Suprapubic skin (tissue), 4 donors: ENCODE measurements at places on chromosomes 12 and 14.
A peak's percentile ranks its signal among the peaks of the same experiment; 100 is the strongest.

DNA sequence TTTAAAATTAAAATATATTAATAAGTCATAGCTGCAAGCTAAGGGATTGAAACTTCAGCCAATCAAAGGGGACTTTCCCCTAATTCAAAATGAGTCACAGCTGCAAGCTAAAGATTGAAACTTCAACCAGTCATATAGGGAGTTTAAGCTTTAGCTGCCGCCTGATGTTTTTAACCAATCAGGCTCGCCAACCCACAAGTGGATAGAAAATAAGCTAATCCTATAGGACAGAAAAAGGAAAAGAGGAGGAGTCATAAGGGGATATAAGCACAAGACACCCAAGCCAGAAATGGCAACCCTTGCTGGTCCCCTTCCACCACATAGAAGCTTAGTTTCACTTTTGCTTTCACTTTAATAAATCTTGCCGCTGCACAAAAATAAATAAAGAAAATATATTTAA, 1154.6 kb downstream of the GALC start:
- no peak for DNase-seq

- DNase-seq = no peak
These were observed 759.2 kb upstream of the LRFN5 start for GRCh38 chr14:40847480-40847879.

DNA sequence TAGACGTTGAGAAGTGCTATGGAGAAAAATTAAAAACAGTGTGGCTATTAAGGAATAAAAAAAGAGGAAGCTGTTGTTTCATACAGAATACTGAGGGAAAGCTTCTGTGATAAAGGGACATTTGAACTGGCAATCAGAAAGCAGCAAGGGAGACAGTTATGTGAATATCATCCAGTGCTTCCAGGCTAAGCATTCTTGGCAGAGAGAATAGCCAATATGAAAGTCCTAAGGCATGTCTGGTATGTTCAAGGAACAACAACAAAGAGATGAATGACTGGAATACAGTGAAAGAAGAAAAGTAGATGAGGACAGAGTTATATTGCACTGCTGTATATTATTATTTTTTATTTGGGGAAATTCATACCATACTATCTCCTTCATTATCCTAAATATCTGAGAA, 23.9 kb downstream of the SCAF11 start:
- no peak for DNase-seq

DNA sequence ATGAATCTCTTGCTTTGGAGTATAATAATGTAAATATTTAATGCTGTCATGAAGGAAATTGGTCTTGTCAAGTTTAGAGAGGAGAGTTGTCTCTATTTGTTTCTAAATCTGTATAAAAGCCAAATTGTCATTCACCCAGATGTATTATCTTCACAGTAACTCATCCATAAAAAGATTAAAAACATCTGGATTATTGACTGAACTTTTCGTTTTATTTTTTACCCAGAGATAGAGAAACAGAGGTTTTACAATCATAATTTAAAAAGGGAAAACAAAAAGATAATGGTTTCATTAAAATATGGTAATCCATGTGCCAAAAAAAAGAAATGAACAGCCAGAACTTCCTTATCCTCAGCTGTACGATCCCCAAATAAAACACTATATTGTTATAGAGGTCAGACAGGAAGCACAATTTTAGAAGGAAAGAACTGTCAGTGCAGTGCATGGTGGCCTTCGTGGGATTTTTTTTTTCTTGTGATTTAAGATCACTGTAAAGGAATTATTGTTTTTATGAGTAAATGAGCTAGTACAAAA, 125.9 kb downstream of the ACSS3 start:
- DNase-seq = no peak

DNA sequence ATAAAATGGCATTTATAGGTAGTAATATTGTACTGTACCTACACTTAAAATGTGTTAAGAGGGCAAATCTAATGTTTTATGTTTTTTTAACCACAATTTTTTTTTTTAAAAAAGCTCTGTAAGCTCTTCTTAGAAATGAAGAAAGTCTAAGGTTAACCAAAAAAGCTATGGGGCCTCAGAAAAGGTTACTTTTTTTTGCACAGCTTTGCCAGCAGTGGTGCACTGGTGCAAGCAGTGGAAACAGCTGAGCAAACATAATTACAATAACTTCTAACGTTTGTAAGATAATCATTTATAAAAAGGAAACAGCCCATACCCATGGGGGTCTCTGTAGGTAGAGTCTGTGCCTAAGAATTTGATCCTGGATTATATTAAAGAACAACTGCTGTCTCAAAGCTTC, 85.1 kb upstream of the NID2 start:
- no peak for DNase-seq

DNA sequence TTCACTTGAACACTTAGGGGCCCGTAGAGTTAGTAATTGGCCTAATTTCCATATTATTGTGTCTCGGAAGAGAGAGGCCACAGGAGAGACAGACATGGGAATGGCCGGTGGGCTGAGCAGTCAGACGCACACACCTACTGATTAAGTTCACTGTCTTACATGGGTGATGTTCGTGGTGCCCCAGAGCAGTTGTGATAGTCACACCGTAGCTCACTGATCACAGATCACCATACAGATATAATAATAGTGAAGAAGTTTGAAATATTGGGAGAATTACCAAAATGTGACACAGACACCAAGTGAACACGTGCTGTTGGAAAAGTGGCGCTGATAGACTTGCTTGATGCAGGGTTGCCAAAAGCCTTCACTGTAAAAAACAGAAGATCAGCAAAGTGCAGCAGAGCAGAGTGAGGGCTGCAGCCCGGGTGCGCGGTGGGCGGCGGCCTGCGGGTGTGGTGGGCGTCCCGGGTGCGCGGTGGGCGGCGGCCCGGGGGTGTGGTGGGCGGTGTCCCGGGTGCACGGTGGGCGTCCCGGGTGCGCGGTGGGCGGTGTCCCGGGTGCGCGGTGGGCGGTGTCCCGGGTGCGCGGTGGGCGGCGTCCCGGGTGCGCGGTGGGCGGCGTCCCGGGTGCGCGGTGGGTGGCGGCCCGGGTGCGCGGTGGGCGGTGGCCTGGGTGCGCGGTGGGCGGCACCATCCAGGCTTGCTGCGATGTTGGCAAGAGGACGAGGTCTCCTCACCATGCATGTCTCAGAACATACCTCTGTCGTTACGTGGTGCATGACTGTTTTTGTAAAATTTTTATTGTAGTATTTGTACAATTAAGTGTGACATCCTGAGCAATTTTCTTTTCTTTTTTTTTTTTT, 34.3 kb upstream of the TEX22 start:
- no peak for DNase-seq

GRCh38 chr14:59330455-59330854, 134.7 kb downstream of the GPR135 start:
- DNase-seq = no peak

- DNase-seq = no peak
These were observed 1.7 kb downstream of the CDCA3 start for GRCh38 chr12:6849427-6849826.

- DNase-seq = no peak
These were observed 109.3 kb downstream of the ITPR2 start for GRCh38 chr12:26723379-26724308.

DNA sequence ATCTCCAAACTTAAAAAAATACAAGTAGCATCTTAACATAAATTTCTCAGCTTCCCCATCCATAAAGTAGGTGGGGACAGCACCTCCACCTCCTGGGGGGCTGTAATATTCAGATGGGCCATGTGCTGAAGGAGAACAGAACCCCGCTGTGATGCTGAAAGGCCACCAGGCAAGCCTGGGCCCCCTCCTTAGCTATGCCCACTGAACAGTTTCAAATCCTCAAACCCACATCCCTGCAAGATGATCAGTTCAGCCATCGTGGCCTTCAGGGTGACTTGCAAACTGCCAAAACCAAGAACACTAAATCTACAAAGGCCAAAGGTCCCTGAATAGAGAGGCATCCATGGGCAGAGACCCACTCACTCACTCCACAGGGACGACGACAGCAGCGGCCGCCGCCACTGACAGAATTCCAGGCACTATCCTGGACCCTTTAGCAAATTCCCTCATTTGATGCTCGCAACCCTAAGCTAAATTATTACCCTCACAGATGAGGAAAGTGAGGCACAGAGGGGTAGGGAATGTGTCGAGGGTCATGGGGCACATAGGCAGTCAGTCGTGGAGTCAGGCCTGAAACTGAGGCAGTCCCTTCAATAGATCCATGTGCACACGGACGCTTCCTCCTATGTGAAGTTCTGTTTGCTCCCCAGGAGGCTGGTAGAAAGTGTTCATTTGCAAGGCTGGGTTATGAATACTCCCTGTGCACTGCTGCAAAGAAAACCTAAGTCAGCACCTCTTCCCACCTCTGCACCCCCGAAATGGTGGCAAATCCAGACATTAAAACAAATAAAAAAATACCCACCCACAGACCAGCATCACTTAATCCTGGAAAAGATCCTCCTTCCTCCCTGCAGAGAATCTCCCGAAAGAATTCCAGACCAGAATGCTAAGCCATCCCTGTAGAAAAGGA, 5.9 kb downstream of the ITPK1 start:
- no peak for DNase-seq

DNA sequence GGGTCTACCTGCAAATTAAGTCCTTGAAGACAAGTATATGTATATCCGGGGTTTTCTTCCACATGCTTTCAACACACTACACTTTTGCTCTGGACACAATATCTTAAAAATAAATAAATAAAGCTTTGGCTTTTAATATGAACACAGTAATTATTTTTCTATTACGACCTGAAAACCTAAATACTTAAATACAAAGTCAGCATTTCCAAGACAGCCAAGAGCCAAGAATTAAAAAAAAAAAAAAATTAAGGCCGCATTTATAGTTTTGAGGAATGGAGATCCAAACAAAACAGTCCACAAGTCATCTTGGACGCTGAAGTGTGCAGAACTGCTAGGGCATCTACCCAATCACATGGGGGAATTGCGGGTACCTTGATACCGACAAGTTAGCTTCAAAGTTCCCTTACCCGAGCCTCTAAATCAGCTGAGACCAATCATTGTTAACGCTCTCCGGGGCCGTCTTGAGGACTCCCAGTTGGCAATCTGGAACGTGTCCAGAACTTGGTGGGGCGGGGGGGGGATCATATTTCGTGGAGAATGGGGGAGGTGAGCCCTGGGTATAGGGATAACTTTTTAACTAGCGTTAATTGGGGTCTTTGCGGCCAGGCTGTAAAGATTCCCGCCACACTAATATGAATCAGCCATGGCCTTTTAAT, 731 bp upstream of the PCNX4 start:
- peak; percentile 71 for DNase-seq

DNA sequence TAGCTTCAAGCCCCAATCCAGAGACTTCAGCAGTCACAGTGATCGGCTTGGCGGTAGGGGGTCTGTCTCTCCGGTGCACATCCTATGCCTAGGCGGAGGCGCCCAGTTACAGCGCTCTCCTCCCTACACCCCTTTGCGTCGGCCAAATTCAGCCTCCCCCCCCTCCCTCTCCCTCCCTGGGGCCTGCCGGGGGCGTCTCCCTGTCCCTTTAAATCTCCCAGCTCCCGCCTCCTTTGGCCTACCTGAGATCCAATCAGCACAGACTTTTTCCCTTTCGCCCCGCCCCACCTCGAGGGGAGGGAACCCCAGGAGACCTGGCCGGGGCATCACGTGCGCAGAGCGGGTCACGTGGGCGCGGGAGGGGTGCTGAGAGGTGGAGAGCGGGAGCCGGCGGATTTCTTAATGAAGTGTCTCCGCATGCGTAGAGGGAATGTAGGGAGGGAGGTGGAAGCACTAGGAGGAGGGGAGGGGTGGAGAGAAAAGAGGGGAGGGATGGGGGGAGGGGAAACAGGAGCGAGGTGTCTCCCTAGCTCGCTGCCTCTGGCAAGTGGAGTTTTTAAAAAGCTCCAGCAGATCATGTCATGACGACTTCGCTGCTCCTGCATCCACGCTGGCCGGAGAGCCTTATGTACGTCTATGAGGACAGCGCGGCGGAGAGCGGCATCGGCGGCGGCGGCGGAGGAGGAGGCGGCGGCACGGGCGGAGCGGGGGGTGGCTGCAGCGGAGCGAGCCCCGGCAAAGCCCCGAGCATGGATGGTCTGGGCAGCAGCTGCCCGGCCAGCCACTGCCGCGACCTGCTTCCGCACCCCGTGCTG, at the start of gene HOXC13:
HOXC13 (plus strand) TSS at position 506 of the 815 bp plus-strand sequence; CDS start at position 582, 76 bp downstream.
- peak; percentile 93 for DNase-seq

GRCh38 chr14:82915381-82915780, 1381.7 kb upstream of the SEL1L start:
- DNase-seq = no peak

DNA sequence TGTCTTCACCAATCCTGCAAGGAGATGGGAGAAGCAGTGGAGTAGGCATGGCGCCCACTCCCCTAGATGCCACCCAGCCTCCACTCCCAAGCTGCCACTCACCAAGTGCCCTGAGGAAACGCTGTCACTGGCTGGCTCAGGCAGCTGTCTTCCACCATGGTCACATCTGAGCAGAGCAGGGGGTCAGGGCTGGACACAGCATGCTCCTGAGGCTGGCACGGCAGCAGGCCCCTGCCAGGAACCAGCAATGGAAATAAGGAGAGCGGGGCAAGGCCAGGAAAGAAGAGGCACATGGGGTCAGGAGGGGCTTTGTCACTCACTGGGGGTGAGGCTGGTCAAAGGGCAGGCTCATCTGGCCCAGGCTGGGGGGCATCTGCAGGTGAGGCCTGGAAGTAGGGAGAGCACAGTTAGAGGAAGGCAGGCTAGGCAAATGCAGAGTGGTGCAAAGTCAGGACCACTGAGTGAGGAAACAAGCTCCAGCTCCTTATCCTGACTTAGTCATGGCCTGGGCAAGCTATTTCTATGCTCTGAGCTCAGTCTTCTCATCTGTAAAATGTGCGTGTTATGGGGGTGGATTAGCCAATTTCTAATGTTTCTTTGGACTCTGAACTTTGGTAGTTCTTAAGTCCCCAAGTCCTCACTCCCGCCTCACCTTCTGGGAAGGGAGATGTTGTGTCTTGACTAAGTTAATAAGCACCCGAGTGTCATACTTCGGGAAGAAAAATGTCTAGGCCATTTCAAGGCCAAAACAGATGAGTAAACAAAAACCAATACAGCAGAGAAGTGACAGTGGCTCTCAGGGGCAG, 8.0 kb downstream of the NAB2 start:
- no peak for DNase-seq

DNA sequence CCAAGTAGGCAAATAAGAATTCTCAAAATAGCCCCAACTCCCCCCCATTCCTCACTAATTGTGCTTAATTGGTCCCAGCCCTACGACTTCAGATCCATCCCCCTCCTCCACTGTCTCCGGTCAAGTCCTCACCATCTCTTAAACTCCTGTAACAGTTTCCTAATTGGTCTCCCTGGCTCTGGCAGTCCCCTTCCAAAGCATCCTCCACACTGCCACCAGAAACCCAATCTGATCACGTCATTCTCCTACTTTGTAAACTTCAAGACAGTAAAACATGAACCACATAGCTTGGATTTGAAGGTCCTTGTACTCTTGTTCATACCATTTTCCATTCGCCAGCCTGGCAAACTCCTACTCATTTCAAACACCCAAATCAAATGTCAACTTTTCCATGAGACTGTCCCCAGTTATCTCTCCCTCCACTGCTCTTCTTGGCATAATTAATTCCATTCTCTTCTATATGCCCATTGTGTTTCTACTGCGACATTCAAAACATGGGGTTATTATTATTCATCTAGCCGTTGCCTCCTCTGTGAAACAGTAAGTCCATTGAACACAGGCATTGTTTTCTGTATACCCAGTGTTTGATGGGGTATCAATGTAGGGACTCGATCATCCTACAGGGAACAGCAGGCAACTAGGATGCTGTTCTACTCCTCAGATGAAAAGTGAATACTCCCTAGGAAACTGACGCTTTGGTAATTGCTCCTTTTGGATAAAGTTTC, 104.6 kb downstream of the EGLN3 start:
- no peak for DNase-seq
